ENCODE measurements at places on chromosomes 7 and 10. TPM values are rescaled to one million over a fixed set of nuclear protein-coding genes. Genes with fewer than 3 reads are reported as not detected.

Gene SPAG6
- total RNA-seq, result 0.28 TPM

Gene SFRP5
- total RNA-seq, result not detected

Gene CDC14C
- not detected for total RNA-seq

Gene CDK13
- 51.4 TPM for total RNA-seq

Gene FRMD4A
- 0.17 TPM for total RNA-seq

Gene GATA3
- 55.4 TPM for total RNA-seq

Gene LRGUK
- total RNA-seq, result 0.19 TPM

Gene CYP17A1
- total RNA-seq, result not detected

Gene FAM237B
- not detected for total RNA-seq

Gene CHST15
- total RNA-seq, result 0.18 TPM

Gene ENTPD1
- 1.3 TPM for total RNA-seq

Gene CTBP2
- 0.05 TPM for total RNA-seq

Gene DENND2A
- not detected for total RNA-seq

Gene ATOH7
- not detected for total RNA-seq

Gene ERVW-1
- not detected for total RNA-seq

Gene STEAP1
- not detected for total RNA-seq

Gene LLCFC1
- total RNA-seq, result not detected

Gene GARIN1A
- total RNA-seq, result 0.17 TPM

Gene IFIT2
- total RNA-seq, result 3.9 TPM

Gene KLF14
- total RNA-seq, result not detected

Gene WNT2
- not detected for total RNA-seq

Gene GNGT1
- not detected for total RNA-seq

Gene ACBD7
- total RNA-seq, result 4.4 TPM

Gene FGFR2
- not detected for total RNA-seq

Gene DDC
- not detected for total RNA-seq

Gene SPDYE16
- total RNA-seq, result 0.36 TPM

Gene OPN1SW
- not detected for total RNA-seq

Gene PTPRN2
- 2.3 TPM for total RNA-seq

Gene OIT3
- total RNA-seq, result not detected

Gene RARRES2
- not detected for total RNA-seq

Gene CHST3
- 0.03 TPM for total RNA-seq

Gene C10orf105
- total RNA-seq, result 0.55 TPM

Gene RELN
- not detected for total RNA-seq

Gene ELFN1
- 0.05 TPM for total RNA-seq

Gene SFXN2
- total RNA-seq, result 15.2 TPM

Gene CYP3A7
- not detected for total RNA-seq

Gene INSYN2A
- not detected for total RNA-seq

Gene FBXO24
- 1.5 TPM for total RNA-seq

Gene UBE2D1
- total RNA-seq, result 11.0 TPM

Gene AMZ1
- total RNA-seq, result 0.30 TPM

Gene FAM25G
- total RNA-seq, result not detected

Gene ITPRID1
- total RNA-seq, result not detected

Gene MCM10
- total RNA-seq, result 35.8 TPM

Gene SEMA3E
- total RNA-seq, result not detected

Gene PTEN
- 75.5 TPM for total RNA-seq

Gene BLVRA
- 27.3 TPM for total RNA-seq

Gene PRSS37
- not detected for total RNA-seq

Gene CD36
- not detected for total RNA-seq

Gene KLLN
- 0.70 TPM for total RNA-seq

Gene OR2A14
- total RNA-seq, result not detected

Gene SPDYE8
- total RNA-seq, result not detected

Gene RBM20
- 0.05 TPM for total RNA-seq

Gene PNLIPRP2
- total RNA-seq, result not detected

Gene AKR1C2
- not detected for total RNA-seq

Gene SRGN
- total RNA-seq, result 145 TPM

Gene SPDYE3
- not detected for total RNA-seq

Gene ZNF398
- 16.7 TPM for total RNA-seq

Gene NPY4R2
- total RNA-seq, result not detected

Gene CYP26C1
- not detected for total RNA-seq
